ENCODE measurements at places on chromosomes 4 and X.

- no peak for DNase-seq
Observed at GRCh38 chr4:25504932-25505636, 128.0 kb downstream of the ANAPC4 start.

GRCh38 chr4:42371305-42372252 lies 25.7 kb upstream of the SHISA3 start:
- DNase-seq: no peak

- no peak for DNase-seq
Observed at GRCh38 chr4:16660656-16661055, 237.8 kb downstream of the LDB2 start.

GRCh38 chrX:17403189-17403691 lies 28.2 kb downstream of the NHS start:
- DNase-seq: no peak

DNA sequence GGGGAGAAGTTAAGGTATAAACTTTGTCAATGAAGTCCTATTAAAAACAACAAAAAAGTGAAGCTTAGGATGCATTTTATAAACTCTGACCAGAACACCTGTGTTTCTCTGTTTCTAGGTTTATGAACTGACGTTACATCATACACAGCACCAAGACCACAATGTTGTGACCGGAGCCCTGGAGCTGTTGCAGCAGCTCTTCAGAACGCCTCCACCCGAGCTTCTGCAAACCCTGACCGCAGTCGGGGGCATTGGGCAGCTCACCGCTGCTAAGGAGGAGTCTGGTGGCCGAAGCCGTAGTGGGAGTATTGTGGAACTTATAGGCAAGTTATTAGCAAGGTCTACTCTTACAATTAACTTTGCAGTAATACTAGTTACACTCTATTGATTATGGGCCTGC lies 46.6 kb downstream of the HTT start:
- DNase-seq: no peak

- DNase-seq: no peak
Observed at GRCh38 chr4:188262464-188262863, 123.2 kb downstream of the TRIML1 start.

DNA sequence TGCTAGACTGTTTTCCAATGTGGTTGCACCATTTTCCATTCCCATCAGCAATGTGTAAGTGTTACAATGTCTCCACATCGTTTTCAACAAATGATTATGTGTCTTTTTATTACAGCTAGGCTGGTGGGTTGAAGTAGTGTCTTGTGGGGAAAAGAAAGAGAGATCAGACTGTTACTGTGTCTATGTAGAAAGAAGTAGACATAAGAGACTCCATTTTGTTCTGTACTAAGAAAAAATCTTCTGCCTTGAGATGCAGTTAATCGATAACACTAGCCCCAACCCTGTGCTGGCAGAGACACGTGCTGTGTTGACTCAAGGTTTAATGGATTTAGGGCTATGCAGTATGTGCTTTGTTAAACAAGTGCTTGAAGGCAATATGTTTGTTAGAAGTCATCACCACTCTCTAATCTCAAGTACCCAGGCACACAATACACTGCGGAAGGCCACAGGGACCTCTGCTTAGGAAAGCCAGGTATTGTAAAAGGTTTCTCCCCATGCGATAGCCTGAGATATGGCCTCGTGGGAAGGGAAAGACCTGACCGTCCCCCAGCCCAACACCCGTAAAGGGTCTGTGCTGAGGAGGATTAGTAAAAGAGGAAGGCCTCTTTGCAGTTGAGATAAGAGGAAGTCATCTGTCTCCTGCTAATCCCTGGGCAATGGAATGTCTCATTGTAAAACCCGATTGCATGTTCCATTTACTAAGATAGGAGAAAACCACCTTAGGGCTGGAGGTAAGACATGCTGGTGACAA lies 23.0 kb upstream of the UGT2B15 start:
- no peak for DNase-seq

All from progenitor cell of endocrine pancreas (in vitro differentiated cells).